Stimulated activated naive CD4-positive, alpha-beta T cell (primary cell): ENCODE measurements at places on chromosomes 11 and 22.

DNA sequence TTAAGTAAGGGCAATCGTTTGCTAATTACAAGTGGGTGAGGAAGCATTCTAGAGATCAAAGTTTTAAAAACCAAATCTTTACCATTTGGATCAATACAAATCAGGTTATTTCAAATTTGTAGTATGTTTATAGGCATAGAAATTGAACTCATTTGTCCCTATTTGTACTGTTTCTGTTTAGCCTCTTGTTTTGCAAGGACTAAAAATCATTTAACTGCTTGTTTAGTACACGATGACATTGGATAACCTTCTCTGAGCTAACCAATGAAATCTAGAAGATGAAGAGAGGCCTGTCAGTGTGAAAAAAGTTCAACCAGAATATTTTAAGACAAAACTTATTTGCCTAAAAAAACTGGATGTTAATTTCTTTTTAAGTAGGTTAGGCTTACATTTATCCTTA lies 40.0 kb downstream of the ZC3H12C start:
- no peak for DNase-seq

GRCh38 chr11:44018127-44018521 lies 29.7 kb upstream of the ACCSL start:
- no peak for DNase-seq

GRCh38 chr11:29656597-29656996 lies 360.2 kb downstream of the KCNA4 start:
- DNase-seq = no peak

- DNase-seq = no peak
Measured at GRCh38 chr11:11211888-11212287, 141.2 kb downstream of the CSNK2A3 start.

DNA sequence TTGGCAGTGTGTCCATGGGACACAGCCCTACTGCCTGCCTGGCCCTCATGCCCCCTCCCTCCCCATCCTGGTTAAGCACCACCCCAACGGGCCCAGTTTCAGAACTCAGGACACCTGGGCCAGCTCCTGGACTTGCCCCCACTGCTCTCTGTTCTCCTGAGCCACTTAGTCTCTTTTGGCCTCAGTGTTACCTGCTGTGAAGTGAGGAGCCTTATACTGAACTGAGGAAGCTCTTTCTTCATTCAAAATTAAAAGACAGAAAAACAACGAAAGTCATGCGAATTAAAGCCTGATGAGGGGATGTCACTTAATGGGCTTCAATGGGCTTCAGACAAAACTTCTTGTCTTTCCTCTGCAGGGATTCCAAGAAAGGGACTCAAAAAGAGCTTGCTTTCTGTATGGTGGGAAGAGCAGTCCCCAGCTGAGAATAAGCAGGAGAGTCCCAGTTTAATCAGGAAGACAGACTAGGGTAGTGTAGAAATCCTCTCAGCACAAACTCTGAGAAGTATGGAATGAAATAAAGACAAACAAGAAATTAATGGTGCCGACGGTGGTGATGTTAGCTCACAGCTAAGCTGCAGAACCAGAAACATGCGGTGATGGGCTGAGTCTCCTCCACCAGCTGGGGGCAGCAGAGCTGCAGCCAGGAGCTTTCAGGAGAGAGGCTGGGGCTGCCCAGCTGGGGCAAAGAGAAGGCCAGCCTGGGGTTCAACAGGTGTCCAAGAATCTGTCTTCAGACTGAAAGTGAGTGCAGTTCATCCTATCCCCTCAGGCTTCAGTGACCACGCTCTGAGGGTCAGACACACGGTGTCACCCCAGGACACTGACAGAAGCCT lies 101.0 kb downstream of the GGTLC2 start:
- peak; percentile 9 for DNase-seq

DNA sequence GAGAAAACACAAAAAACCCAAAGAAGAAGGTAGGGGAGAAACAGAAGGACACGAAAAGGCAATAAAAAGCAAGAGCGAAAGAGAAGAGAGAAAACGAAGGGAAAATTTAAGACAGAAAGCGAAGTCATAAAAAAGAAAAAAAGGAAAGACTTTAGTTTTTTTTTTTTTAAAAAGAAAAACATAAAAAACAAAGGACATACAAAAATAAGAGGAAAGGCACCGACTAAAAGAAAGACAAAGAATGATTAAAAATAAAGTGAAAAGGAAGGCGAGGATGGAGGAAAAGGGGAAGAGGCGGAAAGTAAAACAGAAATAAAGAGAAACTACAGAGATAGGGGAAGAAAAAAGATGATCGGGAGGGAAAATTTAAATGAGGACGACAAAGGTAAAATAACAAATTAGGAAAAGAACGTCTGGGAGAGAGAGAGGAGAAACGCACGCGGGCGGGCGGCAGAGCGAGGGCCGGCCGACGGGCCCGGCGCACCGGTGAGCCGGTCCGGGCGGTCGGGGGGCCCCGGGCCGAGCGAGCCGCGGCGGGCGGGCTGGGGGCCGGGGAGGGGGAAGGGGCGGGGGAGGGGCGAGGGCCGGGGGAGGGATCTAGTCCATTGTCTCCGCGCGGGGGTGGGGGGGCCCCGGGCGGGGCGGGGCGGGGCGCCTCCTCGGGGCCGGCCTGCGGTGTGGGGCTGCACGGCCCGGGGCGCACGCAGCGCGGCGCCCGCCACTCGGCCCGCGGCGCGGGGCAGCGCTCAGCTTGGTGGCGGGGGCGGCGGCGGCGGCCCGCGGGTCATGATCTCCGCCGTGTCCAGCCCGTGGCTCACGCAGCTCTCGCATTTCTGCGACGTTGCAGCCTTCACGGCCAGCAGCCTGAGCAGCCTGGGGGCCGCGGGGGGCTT lies at the start of gene TBX1:
Gene TBX1, plus strand, starts transcription at position 721 of the 893 bp plus-strand sequence. Its CDS starts 66 bp downstream, at position 787.
- DNase-seq = no peak

DNA sequence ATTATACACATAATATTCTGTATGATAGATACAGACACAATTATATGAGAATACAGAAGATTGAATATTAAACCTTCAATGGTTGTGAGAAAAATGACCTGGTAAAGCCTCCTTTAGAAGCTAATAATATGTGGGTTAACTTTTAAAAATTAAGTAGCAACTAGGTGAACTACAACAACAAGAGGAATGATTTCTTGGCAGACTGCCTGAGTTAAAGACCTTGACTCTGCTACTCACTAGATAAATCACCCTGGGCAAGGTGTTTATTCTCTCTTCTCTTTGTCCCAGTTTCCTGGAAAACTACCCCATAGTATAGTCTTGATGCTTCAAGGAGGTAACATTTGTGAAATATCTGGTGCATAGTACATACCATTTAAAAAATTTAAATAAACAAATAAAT lies 519.6 kb upstream of the TENM4 start:
- no peak for DNase-seq

- DNase-seq = peak; percentile 55
Measured at GRCh38 chr11:47980088-47980906, at the start of gene PTPRJ. Gene PTPRJ (plus strand): TSS chr11:47980559. CDS start chr11:47980913, 354 bp downstream.

GRCh38 chr11:71454470-71455113 lies 1.6 kb downstream of the NADSYN1 start:
- peak; percentile 38 for DNase-seq

GRCh38 chr11:73570415-73571114 lies 27.3 kb downstream of the FAM168A start:
- no peak for DNase-seq

GRCh38 chr11:12319988-12320387 lies 57.4 kb upstream of the PARVA start:
- no peak for DNase-seq

GRCh38 chr11:69079661-69080256 lies 31.0 kb downstream of the TPCN2 start:
- no peak for DNase-seq

GRCh38 chr11:126655807-126656128 lies 300.3 kb downstream of the ST3GAL4 start:
- no peak for DNase-seq

- no peak for DNase-seq
Measured at GRCh38 chr22:37273126-37273845, 9.0 kb upstream of the CYTH4 start.

DNA sequence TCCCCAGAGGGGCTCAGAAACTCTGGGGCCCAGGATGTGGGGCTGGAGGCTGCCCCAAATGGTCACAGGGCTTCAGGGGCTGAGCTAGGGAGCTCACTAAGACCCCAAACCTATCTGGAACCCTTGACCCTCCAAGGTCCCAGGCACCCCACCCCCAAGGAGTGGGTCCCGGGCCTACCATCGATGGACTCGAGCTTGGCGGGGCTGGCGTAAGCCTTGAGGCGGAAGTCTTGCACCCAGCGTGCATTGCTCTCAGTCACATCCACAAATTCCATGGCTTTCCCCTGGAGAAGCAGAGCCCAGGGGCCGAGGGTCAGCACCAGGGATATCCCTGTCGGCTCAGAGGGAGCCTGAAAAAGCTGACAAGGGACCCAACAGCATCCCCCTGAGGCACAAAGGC lies 3.5 kb downstream of the GATD1 start:
- no peak for DNase-seq

GRCh38 chr11:27266125-27266524 lies 96.9 kb downstream of the CCDC34 start:
- no peak for DNase-seq

DNA sequence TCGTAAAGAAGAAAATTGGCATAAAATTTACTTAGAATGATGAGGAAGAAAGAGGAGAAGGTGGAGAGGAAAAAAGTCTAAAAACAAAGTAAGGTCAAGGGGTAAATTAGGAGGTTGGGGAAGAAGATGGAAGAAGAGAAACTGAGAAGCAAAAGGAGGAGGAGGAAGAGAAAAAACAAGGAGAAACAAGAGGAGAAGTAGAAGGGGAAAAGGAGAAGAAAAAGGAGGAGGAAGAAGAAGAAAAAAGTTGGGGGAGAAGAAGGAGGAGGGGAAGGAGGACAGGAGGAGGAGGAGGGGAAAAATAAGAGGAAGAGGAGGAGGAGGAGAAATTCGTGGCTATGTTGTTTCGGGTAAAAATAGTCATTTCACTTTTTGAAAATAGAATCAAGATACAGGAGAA lies 42.4 kb downstream of the IL10RA start:
- DNase-seq = no peak

- DNase-seq = no peak
Measured at GRCh38 chr11:81039916-81040524, 1599.2 kb upstream of the TENM4 start.

GRCh38 chr22:44132724-44133123 lies 48.0 kb upstream of the PARVG start:
- no peak for DNase-seq

DNA sequence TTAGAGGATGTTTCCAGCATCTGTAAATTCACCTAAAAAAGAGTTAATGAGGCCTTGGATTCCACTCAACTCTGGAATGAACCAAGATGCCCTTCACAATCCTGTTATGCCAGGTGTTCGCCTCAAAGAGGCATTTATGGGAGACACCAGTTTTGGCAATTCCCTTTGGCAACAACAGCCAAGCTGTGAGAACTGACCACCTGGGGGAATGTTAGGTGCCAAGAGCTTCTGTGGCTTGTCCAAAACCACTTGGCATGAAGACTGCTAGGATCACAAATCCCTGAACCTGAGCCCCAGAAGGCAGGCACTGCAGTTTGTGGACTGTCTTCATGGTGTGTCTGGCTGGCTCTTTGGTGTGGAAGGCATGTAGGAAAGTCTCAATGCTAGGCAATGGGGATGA lies 164.4 kb upstream of the BDNF start:
- DNase-seq = no peak

DNA sequence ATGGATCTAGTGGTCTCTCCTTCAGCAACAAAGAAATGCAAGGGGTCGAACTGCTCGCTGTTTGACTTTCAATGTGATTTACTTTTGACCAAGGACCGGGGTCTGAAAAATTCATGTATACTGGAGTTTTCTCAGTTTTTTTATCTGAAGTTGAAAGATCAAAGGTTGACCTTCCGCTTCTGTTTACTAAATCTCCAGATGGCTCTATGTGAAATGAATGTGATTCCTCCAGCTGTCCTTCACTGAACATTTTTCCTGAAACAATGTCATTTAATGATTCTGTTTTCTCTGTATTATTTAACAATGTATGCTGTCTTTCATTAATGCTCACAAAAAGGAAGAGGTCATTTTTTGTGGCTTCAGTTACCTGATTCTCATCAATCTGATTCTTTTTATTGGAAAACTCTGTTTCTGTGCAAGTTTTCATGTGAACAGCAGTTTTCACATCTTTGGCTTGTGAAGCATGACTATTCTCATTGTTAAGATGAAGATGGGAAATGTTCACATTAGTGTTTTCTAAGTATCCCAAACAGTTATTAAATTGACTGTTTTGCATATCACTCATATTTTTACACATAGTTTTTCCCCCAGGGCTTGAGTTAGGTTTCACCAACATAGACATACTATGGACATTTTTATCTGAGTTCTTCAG lies 30.0 kb downstream of the EIF3M start:
- no peak for DNase-seq
